GM12878 (cell line): ENCODE measurements at places on chromosomes 5 and 9. TPM values are rescaled to one million over a fixed set of nuclear protein-coding genes. Genes with fewer than 3 reads are reported as not detected.

DNA sequence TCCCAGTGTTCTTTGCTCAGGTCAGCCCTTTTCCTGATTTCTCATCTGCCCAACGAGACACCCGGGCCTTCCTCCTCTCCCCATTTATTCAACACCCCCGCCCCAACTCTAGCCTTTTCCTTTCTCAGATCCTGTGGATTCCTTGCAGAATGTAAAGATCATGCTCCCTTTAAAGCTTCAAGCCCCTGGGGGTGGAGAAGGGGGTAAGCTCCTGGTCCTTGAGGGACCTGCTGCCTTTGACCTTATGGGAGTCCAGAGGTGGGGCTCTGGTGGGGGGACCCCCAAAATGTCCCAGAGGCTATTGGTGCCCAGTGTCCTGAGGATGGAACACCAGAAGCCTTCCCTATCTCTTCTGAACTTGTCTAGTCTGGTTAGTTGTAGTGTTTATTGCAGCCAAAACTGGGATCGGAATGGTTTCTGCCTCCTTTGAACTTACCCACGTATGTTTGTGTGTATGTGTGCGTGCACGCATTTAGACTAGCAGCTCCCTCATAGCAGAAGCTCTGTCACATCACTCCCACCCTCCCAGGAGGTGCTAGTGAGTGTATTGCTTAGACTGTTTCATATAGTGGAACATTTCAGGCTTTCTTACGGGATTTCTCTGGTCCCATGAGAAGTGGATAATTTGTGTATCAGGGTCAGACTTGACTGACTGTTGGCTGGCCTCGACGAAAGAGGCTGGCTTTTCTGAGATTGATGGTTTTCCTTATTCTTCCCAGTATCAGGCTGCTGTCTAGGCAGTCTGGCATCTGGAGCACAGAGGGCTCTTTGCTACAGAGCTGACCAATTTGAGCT is 1.1 kb downstream of the GALNT10 start:
- DNase-seq = no peak

DNA sequence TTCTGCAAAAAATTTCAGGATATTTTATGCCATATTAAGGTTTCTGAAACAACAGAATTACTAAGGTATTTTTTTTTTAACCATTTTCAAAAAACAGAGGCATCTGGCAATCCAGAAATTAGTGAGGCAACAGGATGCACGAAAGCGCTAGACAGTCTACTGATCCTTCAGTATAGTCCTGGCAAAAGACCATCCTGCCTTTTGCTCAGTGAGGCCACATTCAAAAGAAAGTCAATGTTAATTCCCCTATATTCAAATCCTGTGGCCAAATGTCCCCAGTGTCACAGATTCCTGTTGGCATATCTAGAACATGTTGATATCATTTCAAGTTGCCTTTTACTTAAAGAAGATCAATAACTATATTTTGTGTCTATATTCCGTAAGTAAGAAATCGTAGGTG is 13.1 kb upstream of the NFIB start:
- DNase-seq = no peak

- DNase-seq = no peak
These were observed 271.0 kb upstream of the ADAMTSL1 start for GRCh38 chr9:18202924-18203323.

DNA sequence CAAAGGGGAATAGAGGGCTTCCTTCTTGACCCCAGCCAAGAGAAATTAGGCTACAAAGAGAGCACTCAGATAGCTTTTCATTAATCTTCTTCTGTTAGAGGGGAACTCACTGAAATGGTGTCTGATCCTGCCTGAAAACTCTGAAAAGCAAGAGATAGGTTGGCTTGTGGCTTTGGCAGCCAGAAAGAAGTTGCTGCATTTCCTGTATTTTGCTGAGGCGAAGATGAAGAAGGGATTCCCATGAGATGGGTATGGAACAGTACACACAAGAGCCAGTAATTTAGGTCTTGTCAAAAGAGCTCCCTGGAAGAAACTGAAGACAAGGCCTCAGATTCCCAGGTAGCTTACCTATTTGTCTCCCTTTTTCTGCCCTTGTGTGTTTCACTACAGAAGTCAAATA is 120.9 kb upstream of the TARS1 start:
- DNase-seq = no peak

The SPATA6L gene
- 0.42 and 0.90 TPM in 2 replicates for polyA plus RNA-seq
